Esophagus mucosa (tissue), 1 donor: ENCODE measurements at places on chromosomes 5 and 9. TPM values are rescaled to one million over a fixed set of nuclear protein-coding genes. Genes with fewer than 3 reads are reported as not detected.

The TLN1 gene
- 84.6 TPM for total RNA-seq

DNA sequence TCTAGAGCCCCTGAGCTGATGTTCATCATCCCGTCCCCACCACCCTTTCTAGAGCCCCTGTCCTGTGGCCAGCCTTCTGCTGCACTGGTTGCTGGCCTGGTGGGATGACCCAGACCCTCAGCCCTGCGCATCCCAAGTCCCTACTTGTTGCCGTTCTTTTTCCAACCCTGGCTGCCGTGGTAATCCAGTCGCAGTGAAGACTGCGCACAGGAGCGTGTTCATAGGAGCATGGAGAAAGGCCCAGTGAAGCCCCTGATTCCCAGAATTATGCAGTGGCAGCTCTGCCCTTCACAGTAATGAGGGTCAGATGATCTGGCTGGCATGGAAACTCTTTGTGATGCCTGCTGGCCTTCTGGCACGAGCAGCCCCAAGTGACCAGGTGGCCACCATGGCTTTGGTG, 183.3 kb downstream of the CACNA1B start:
- no peak for ATAC-seq

The EPB41L4A gene
- 35.1 TPM for total RNA-seq

DNA sequence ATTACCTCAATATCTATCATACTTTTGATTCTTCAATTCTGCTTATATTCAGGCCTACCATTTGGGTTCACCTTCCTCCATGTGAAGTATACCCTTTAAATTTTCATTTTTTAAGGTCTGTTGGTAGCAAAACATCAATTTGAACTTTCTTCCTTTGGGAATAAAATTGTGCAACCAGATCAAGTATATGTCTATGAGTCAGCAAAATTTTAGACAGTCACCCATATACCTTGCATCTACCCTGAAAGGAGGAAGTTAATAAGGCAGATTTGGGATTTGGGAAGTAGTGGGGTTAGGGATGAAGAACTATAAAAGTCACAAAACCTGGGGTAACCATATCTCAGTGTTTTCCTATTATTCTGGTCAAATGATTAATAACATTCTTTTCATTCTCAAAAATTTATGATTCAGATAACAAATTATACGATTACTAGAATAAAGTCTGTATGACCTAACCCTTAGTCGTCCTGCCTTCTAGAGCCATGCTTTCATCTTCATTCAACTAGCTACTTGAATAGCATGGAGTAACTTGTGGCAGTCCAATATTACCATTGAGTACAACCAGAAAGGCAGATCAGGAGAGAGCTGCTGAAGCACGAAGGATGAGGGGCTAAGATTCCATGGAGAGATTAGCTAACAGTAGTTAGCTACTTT, 2.8 kb upstream of the IL33 start:
- ATAC-seq = no peak

DNA sequence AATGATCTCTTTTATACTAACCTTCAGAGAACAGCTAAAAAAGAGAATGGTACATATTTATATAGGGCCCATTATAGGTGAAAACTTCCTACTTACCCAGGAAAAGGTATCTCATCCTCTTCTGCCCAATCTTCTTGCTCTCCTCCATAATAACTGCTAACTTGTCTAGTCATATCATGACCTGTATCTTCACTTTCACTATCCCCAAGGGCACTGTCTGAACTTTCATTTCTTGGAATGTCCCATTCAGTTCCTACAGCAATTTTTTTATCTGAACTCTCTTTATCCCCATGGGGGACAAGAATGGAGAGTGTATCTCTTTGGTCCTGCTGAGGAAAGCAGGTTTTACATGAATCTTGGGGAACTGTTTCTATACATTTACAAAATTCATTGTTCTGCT, 36.4 kb upstream of the RAPGEF6 start:
- ATAC-seq = no peak
